Stimulated activated CD4-positive, alpha-beta T cell treated with anti-CD3 and anti-CD28 coated beads, Interleukin-4, amount 100 ng/mL, for 1 hour (primary cell): ENCODE measurements at places on chromosomes 6 and 20.

DNA sequence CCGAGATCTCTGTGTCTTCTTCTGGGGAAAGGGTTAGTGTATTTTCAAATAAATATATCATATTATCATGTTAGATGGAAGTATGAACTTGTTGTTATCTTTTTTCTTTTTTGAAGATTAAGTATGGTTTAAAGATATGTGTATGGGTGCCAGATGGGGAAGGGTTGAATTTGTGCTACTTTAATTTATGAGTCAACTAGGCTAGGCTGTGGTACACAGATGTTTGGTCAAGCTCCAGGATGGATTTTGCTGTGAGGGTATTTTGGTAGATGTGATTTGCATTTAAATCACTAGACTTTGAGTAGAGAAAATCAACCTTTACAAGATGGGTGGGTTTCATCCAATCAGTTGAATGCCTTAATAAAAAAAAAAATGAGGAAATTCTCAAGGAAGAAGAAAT is 886.6 kb upstream of the ADGRB3 start:
- DNase-seq = no peak

DNA sequence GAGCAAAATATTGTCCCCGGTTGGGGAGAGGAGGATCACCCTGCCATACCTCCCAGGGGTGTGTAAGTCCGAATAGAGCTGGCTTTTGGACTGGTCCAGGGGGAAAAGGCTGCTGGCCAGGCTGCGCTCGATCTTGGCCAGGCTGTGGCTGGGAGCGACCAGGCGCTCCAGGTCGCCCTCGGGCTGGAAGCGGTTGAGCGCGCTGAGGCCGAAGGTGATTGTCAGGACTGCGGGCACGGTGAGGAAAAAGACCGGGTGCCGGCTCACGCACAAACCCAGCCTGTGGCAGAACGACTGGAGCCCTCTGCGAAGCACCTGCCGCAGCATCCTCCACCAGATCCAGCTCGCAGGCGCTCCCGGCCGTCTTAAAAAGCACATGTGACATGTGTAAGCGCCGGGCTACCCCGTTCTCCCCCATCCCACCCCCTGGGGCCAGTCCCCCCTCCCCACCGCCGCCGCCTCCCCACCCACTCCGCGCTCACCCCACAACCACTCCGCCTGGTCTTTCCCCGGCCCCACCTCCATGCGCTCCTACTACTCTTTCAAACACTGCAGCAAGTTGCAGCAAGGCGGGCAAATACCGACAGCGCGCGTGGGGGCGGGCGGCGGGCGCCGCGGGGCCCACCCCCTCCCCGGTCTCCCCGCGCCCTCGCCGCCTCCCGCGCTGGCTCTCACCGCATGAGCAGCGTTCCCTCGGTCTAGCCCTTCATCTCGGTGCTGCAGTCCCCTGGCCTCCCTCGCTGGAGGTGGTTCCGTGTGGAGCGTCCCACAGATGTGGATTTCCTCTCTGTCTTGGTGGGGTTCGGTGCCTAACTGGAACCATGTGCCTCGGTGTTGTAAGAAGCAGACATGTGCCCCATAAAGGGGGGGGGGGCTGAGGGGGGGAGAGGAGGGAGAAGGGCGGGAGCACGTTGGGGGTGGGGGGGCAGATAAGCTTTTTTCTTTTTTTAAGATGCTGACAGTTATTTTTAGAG is 42.4 kb downstream of the PTCHD4 start:
- DNase-seq = no peak

GRCh38 chr6:69138148-69138547 is 503.1 kb downstream of the ADGRB3 start:
- DNase-seq = no peak

DNA sequence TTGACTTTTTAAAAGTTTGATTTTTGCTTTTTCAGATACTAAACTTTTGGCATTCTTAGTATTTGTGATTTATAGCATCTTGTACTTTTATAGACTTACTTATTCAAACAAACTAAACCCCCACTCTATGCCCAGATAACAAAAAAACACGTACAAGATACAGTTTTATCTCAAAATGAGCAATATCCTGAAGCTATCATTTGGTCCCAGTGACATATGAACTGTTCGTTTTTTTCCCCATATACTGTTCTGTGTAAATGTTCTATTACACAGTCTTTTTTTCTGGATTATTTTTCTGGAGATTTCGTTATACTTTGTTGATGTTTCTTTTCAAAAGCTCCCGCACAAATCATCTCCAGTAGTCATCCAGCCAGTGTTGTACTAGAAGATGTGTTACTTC is 27.3 kb upstream of the SERINC3 start:
- DNase-seq = no peak

DNA sequence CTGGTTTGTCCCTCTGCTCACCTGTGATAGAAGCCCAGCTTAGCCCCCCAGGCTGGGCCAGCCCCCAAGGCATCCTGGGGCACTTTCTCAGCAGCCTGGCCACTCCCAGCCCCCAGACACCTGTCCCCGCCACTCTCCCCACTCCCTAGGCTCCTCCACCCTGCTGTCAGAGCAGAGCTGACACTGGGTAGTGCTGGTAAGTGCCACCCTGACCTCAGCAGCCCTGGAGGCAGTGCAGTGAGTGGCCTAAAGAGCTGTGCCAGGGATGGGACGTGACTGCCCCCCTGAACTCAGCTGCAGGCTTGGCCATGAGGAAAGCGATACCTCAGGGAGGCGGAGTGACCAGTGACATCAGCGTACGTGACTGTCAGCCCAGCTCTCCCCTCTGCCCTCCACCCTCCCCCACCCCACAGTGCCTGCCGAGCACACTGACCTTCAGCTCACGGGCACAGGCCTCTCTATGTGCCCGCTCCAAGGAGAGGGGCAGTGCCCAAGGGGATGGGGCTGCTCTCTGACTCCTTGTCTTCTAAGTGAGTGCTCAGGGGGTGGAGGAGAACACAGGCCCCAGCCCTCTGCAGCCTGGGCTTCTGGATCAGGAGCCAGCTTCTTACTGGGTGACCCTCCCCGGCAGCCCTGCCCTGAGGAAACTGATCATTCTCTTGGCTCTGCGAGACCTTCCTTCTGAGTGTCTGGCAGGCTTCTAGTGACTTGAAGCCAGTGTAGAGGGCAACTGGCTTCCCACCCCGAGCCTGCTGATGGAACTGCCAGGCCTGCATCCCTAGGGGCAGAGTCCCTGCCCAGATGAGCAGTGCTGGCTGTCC is 172.7 kb downstream of the MRPL14 start:
- no peak for DNase-seq

GRCh38 chr20:584971-585301 is 25.2 kb downstream of the TCF15 start:
- no peak for DNase-seq

- DNase-seq = no peak
Observed at GRCh38 chr6:137931849-137932465, 64.9 kb downstream of the TNFAIP3 start.

- no peak for DNase-seq
Observed at GRCh38 chr6:163712566-163712961, 298.0 kb downstream of the QKI start.

GRCh38 chr20:56422076-56422823 is 10.2 kb downstream of the CASS4 start:
- DNase-seq = no peak

- no peak for DNase-seq
Observed at GRCh38 chr20:4766631-4767030, 44.9 kb downstream of the PRND start.

GRCh38 chr6:85137865-85138264 is 312.0 kb upstream of the NT5E start:
- no peak for DNase-seq

- DNase-seq = no peak
Observed at GRCh38 chr6:151870375-151870774, 62.9 kb downstream of the ESR1 start.
